ENCODE measurements at places on chromosomes 4 and X. TPM values are rescaled to one million over a fixed set of nuclear protein-coding genes. Genes with fewer than 3 reads are reported as not detected.

UGT2B15 gene
- not detected for total RNA-seq

FGF13 gene
- 2.5 TPM for total RNA-seq

ZNF157 gene
- 0.07 TPM for total RNA-seq

SSX2B gene
- total RNA-seq, result not detected

INTS12 gene
- 15.4 TPM for total RNA-seq

IBSP gene
- not detected for total RNA-seq

ADGRA3 gene
- total RNA-seq, result 35.3 TPM

BCOR gene
- total RNA-seq, result 24.3 TPM

Measured in epithelial cell of proximal tubule (primary cell).